ENCODE measurements at places on chromosomes 1 and 21.
A peak's percentile ranks its signal among the peaks of the same experiment; 100 is the strongest.

- peak; percentile 80 for DNase-seq
Measured at GRCh38 chr1:96722161-96722922, 758 bp downstream of the PTBP2 start.

DNA sequence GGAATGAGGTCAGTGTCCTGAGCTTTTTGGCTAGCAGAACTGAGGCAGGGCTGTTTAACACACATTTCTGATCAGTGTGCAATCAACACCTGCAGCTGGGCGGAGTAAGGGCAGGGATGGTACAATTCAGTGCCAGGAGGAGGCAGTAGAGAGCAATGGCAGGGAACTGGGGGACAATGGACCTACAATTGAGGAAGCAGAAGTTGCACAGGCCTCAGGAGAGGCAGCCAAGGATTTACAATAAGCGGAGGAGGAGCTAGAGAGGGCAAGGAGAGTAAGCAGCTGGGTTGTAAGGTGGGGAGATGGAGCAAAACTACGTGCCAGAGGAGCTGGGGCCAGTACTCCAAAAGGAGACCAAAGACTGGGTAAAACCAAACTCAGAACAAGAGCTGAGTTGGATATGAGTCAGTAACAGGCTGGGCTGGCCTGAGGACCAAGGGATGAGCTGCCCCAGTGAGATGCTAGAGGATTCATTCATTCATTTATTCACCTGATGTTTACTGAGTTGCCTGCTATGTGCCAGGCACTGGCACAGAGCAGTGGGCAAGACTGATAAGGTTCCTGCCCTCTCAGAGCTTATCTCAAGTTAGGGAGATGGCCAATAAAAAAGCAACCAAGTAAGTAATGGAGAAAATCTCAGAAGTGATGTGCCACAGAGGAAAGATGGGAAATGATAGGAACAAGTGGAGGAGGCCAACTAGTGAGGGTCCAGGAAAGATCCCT lies 10.4 kb upstream of the GALE start:
- no peak for DNase-seq

- no peak for DNase-seq
Measured at GRCh38 chr1:27886744-27887143, 14.4 kb downstream of the THEMIS2 start.

GRCh38 chr1:64280001-64280400 lies 76.6 kb downstream of the UBE2U start:
- no peak for DNase-seq

GRCh38 chr1:115826628-115827027 lies 14.3 kb downstream of the NHLH2 start:
- DNase-seq, result no peak

DNA sequence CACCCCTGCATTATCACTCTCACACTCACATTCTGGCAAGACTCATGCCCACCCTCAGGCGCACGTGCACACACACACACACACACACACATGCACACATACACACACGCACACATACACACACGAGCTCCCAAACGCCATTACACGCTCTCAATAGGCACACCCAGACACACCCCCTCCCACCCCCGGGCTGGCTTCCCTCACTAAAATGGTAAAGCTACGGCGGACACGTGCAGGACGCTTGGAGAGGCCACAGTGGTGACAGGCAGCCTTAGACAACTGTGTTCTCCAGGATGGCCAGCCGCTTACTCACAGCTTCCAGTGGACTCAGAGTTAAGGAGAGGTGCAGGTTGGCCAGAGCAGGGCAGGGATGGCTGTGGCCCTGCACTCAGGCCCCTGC lies 10.1 kb downstream of the MATN1 start:
- DNase-seq, result no peak

DNA sequence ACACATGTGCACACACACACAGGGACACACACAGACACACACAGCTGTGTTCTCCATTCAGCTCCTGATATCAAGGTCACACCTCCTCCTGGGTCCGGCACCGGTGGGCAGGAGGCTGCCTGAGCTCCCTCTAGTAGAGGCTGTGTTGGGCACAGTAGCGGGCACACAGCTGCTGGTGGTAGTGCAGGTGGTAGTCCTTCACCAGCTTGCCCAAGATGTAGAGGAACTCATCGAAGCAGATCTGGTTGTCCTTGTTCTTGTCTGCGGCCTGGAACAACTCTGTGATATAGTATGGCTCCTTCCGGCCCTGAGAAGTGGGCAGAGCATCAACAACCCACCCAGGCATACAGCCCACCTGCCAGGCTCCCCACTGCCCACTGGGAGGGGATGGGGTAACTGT lies 5.6 kb upstream of the S100A8 start:
- no peak for DNase-seq

- no peak for DNase-seq
Measured at GRCh38 chr1:178275553-178275952, 181.6 kb downstream of the RASAL2 start.

- DNase-seq, result no peak
Measured at GRCh38 chr1:185663771-185664296, 70.4 kb upstream of the HMCN1 start.

- no peak for DNase-seq
Measured at GRCh38 chr1:74504125-74504932, 8.1 kb downstream of the LRRC53 start.

DNA sequence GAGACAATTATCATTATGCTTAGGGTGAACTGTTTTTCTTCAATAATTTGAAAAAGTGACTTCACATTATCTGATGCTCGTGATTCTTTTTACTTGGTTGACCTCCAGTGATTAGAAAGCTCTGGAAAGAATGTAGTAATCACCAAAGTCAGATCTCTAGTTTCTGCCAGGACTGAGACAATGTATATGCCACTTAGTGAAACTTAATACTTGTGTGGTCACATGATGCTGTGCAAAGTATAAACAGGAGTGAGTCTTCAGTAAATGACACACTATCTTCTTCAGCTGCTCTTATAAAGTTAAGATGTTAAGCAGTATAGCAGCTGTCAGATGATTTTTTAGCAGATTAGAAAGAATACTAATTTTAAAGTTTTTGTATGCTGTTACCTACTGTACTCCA lies 17.2 kb downstream of the VCAM1 start:
- no peak for DNase-seq

- DNase-seq, result no peak
Measured at GRCh38 chr1:37497832-37498231, 16.7 kb downstream of the MEAF6 start.

DNA sequence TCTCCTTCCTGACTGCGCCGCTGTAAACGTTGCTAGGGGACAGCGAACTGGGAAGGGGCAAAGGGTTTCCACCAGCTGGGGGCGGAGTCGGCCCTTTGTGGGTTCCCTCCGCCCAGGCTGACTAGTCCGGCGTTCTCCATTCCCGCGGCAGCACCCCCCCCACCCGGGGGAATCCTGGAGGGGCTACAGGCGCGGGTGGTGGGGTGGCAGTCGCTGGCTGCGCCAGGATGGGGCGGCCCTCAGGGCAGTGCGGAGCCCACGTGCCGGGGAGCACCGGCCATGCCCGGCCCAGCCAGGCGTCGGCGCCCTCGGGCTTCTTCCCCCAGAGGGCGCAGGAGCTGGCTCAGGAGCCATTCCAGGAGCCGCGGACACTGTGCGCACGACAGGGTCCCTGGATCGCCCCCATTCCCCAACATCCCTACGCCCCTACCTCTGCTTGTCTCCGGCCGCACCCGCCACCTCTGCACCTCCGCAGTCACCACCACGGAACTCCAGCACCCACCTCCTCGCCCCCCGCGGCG lies 476 bp downstream of the BATF3 start:
- DNase-seq, result peak; percentile 80

DNA sequence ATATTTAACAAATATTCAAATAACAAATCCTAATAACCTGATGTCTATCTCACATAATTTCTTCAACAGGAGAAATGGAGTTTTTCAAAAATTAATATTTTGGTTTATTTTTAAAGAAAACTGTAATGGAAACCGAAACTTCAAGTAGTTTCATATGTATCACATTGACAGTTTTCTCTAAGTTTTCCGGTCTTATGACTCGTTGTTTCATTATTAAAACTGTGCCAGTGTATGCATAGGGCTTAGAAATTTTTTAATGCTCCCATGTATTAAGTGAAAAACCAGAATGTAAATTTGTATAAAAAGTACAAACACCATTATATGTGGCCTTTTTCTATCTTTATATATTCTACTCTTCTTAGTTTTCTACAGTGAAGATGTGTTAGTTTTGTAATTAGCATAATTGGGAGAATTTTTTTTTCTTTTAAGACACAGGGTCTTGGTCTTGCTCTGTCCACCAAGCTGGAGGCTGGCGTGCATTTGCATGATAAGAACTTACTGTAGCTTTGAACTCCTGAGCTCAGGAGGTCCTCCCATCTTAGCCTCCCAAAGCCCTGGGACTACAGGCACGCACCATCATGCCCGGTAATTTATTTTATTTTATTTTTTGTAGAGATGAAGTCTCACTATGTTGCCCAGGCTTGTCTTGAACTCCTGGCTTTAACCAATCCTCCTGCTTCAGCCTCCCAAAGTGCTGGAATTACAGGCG lies 43.9 kb upstream of the SAMSN1 start:
- no peak for DNase-seq

- DNase-seq, result no peak
Measured at GRCh38 chr1:239719642-239720258, 333.4 kb downstream of the CHRM3 start.

Data from Right ventricle myocardium inferior (tissue), 1 donor.